ENCODE measurements at places on chromosomes 11 and 22.

- no peak for DNase-seq
These were observed 710.3 kb downstream of the KCNA4 start for GRCh38 chr11:29306527-29306926.

DNA sequence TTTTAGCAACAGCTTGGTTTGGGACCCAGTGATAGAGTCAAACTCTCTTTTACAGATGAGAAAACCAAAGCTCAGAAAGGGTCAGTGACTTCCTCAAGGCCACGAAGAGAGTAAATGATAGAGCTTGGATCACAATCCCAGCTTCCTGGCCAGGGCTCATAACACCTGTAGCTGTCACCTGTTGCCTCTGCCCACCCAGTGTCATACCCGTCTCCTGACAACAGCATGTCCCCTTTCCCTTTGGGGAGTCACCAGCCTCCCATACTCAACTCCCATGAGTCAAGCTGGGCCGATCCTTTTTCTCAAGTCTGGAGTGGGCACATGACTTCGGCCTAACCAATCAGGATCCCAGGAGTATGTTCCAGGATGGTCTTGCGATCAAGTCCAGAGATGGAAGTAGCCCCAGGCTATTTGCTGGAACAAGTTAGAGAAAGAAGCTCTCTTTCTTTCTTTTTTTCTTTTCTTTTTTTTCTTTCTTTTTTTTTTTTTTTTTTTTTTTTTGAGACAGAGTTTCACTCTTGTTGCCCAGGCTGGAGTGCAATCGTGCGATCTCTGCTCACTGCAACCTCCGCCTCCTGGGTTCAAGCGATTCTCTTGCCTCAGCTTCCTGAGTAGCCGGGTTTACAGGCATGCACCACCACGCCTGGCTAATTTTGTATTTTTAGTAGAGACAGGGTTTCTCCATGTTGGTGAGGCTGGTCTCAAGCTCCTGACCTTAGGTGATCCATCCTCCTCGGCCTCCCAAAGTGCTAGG, 27.8 kb upstream of the MYH9 start:
- DNase-seq, result no peak

DNA sequence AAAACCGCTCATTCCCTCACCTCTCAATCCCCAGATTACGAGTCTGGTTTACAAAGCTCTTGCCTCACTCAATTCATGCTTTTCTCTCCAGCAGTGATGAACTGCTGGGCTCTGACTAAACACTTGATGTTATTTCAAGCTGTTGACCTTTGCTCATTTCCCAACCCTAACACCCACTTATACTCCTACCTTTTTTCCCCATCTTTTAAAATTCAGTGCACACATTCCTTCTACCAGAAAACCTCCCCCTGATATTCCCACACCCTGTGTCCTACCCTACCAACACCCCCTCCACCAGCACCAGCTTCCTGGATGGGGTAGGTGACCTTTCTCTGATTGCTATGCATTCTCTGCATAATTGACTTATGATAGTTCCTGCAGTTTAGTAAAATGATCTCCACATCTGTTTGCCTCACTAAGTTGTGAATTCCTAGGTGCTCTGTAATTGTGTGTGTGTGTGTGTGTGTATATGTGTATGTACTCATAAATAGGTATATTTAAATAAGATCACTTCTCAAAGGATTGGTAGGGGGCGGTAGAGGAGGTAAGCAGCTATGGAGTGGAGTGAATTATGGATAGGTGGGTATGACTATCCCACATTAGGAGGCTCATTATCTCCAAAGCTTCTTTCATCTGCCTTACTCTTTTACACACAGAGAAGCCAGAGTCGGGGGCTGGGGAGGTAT, 842 bp downstream of the HEPACAM start:
- no peak for DNase-seq

DNA sequence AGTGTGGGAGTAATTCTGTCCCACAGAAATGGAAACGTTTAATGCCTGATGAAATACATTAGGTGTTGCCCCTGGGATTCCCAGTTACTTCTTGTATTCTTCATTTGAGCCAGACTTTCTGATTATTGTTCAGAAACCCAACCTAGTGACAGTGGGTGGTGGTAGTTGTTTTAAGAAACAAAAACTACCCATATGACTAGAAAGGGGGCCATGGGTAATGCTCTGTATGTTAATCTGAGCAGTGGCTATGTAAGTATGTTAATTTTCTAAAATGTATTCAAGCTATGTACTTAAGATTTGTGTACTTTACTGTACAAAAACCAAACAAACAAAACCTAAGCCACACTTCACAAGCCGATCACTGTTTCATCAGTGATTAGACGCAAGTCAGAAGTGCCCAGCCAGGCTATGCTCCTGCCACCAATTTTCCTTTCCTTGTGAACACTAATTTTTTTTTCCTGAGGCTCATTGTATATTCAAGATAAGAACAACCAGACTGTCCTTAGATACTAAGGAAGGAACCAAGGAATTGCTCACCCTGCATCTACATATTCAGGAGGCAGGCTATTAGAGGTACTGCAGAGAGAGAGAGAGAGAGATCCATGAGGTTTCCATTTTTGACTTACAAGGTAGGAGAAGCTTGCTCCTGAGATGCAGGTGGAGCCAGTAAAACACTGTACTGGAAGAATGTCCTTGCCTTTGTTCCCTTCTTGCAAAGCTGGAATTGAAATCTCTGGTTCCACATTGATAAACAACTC, 122.7 kb downstream of the DBX1 start:
- DNase-seq, result no peak

DNA sequence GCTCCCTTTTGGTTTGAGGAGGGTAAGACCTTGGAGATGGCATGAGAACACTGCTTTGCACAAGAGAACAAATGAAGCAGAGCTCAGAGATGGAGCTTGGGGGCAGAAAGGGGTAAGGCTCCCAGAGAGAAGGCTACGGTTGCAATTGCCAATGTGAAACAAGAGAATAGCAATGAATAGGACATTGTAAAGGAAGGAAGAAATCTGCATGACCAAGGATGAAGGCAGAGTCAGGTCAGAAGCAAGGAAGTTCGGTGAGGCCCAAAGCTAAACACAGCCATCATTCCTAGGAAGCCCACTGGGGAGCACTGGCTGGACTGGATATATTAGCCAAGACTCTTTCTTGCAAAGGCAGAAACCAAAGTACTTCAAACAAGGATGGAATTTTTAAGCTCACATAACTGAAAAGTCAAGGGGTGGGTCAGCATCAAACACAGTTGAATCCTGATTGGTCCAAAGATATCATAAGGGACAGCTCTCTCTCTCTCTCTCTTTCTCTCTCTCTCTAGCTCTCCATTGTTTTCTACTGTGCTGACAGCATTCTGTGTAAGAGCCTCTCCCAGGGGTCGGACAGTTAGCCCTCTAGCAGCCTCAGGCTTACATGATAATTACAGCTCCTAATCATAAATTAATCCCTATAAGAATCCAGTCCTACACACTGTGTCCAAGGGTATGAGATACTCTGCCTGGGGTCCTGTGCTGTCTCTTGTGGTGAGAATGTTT, 484.3 kb downstream of the SOX6 start:
- no peak for DNase-seq

DNA sequence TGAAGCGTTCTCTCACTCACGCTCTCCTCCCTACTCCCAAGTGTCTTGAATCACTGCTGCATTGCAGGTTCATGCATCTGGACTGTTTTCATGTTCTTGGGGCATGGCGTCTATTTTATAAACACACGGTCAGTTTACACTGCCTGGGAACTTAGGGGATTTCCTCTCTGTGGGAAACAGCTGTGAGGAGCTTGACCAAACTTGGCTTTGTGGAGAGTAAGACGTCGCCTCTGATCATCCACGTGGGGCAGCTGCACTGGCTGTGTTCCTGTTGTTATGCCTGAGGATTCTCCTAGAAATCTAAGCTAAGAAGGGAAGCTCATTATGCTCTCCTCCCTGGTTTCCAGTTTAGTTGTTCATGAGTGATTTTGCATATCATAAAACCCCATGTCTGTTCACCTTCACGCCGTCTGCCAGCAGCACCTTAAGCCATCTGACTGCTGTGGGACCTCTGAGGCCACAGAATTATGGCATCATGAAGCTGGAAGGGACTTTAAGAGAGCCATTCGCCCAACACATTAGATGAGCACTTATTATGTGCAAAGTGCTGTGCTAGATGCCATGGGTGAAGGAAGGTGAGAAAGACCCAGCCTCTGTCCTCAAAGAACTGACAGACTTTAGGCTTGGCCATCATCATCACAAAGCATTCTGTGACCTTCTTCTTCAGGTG, 38.8 kb upstream of the POU2AF1 start:
- no peak for DNase-seq

DNA sequence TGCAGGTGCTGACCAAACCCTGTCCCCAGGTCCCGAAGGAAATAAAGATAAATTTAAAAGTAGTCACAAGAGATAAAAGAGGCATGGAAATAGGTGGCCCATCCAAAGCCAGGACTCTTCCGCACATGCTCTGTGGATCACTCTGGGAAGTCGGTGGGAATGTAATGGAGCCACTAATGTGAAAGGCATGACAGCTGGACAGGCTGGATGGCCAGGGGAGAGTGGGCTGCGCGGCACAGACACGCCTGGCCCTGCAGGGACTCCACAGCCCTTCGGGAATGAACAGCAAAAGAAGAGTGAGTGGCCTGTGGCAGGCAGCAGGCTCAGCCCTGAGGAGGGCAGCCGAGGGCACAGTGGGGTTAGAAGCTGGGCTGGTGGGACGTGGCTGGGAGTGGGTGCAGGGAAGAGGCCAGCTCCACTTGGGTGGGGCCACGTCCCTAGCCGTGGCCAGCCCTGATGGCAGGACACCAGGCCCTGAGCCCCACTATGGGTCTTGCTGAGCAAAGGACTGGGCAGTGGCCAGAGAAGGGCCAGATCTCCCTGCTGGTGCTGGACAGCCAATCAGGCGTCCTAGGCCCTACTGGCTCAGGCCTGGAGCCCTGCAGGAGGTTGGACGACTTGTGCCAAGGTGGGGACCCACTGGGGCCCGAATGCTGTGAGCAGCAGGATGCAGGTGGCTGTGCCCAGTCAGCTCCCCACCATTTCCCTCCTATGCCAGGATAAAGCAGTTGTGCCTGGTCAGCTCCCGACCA, 31.3 kb upstream of the GNB1L start:
- no peak for DNase-seq

GRCh38 chr11:130631119-130631518, 182.7 kb downstream of the ADAMTS15 start:
- DNase-seq, result no peak

DNA sequence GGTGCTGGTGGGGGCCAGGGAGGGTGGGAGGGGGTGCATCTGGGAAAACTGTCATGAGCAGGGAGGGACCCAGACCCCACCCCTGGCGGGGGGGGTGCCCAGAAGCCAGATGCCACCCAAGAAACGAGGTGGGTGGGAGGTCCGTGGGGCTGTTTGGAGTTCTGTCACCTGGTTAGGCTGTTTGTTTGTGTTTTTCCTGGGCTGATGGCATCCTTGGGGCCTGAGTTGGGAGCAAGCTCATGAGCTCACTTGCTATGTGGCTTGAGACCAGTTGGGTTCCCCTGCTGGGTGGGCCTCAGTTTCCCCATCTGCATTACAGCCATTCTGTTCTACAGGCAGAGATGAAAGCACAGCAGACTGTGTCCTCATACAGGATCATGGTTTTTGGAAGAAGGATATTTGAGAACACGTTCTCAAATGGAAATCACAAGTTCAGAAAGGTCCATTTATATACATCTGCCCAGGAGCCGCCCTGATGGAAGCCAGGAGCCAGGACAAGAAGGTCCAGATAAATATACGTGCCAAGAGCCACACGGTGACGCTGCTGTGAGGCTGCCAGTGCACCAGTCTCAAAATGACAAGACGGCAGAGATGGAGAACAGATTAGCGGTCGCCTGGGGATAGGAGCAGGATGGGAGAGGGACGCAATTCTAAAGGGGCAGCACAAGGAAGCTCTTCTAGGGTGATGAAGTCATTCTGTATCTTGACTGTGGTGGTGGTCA, 312.9 kb downstream of the MN1 start:
- DNase-seq, result no peak

DNA sequence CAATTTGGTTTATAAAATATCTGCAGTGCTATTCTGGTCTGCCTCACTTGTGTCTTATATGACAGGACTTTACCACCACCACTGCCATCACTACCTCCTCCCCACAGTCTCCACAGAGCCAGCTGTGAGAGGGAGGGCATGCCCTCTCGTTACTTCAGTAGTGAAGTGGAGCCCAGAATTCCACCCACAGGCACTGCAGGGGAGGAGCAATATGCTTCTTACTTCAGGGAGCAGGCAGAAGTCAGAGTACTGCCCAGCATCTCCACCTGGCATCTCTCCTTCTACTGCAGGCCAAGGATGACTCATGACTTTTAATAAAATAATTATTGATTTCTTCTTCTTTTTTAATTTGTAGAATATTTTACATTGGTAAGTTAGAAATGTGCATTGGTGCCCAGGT, 255.5 kb downstream of the DYNC2H1 start:
- DNase-seq, result no peak

DNA sequence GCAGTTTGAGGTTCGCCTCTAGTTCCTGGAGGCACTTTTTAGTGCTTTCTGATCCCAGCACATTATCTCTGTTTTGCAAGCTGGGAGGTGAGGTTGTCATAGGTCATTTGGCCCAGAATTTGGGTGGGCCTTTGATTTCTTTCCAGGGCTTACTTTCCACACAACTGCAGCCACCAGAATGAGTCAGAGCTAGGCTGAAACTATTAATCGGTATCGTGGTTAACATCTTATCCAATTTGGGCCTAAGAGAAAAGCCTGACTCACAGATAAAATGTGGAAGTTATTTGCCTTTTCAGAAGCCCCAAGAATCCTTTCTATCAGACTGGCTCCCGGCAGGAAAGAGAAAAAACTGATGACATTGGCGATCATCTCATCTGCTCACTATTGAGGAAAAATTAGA, 166.4 kb downstream of the KIRREL3 start:
- no peak for DNase-seq

- no peak for DNase-seq
These were observed 9.6 kb upstream of the MOB2 start for GRCh38 chr11:1496091-1496760.

DNA sequence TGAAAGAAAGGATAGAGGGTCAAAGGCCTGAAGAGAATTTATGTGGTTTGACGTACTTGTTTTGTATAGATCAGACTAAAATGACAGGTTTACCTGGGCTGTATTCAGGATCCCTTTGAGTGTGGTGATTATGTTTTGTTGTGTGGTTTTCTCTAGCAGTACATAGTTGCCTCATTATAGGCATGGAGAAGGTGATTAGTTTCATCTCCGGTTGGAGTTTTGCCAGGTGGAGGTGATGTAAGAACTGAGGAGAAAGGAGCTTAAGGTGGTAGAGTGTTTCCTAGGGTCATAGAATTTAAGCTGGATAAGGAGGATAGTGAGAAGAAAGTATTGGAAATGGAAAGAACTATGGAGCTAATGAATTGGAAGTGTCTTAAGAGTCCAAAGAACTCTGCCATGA, 229.0 kb downstream of the TMEM135 start:
- no peak for DNase-seq

- peak; percentile 73 for DNase-seq
These were observed 661 bp upstream of the MALAT1 start for GRCh38 chr11:65498042-65498726.
